T-helper 22 cell (primary cell): ENCODE measurements at places on chromosomes 12 and 14.
A peak's percentile ranks its signal among the peaks of the same experiment; 100 is the strongest.

GRCh38 chr14:90570461-90570860 is 173.6 kb downstream of the CALM1 start:
- DNase-seq = no peak

DNA sequence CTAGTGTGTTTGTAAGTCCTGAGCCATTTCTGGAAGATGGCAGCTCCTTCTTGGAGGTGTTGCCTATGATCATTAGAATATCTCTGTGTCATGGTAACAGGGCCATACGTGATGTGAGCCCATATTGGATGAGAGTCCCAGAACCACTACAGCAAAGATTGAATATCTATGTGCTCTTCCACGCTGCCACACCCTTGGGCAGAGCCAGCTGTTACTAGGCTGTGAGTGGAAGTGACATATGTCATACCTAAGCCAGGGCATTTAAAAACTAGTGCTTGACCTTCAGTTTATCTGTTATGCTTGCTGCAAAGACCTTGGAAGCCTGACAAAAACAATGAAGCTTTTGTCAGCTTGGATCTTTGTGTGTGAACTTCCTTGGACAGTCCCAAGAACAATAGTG is 495.1 kb upstream of the CCDC196 start:
- no peak for DNase-seq

- DNase-seq = no peak
Observed at GRCh38 chr12:12891080-12891880, at the start of gene GPRC5A. Gene GPRC5A (plus strand): TSS chr12:12891562. CDS start chr12:12908250, 16,688 bp downstream.

DNA sequence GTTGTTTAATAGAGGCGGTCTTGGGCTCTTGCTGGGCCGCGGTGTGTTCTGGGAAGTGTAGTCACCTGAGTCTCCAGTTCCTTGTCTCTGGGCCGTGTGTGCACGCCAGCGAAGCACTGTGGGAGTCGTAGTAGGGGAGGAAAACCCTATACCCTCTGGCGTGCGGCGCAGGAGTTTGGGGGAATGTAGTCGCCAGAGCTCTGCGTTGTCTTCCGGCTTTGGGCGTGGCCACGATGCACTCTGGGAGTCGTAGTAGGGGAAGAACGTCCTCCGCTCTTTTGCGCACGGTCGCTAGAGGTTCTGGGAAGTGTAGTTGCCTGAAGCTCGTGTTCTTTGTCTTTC is 726 bp upstream of the ZNF140 start:
- DNase-seq = peak; percentile 96

DNA sequence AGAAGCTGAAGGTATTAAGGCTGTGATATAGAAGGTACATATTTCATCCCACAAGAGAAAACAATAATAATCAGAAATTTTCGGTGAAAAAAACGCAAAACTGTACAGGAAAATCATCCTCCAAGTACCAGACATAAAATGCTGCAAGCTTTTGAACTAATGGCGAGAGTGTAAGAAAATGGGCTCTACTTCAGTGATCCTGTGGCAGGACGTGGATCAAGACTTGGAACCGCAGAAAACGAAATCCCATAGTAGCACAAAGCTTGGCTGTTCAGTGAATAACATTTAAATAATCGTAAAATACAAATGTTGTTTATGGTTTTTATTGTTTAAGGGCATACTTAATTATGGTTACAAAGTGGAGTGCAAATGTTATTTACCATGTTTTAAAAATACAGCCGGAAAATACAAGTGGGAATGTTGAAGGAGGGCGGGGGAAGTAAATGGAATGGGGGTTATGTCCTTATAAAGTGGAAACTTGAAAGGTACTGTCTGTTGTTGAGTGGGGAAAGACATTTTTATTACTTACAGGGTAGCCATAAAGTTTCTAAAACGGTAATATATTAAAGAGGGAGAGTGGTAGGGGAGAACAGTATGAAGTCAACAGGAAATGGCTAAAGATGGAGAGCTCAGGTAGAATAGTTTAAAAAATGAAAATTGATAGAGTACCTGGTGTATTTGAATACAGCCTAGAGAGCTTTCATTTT is 1.1 kb downstream of the SMIM10L1 start:
- DNase-seq = no peak

DNA sequence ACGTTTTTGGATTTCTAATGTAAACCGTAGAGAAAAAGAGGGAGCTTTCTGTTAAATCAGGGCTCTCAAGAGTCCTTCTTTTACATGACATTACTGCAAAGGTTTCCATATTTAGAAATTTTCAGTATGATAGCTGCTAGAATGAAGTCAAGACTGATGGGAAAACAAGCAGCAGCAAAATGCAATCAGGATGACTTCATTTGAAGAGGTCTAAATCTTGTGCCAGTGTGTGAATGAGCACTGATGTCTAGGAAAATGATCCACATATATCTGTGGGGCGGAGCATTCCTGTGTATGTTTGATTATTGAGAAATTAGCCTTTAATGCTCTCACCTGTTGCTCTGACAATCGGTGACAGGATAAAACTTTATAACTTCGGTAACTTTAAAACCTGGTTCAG is 73.6 kb downstream of the GRIP1 start:
- DNase-seq = no peak

- DNase-seq = no peak
Observed at GRCh38 chr12:89262855-89263552, 89.3 kb downstream of the DUSP6 start.

DNA sequence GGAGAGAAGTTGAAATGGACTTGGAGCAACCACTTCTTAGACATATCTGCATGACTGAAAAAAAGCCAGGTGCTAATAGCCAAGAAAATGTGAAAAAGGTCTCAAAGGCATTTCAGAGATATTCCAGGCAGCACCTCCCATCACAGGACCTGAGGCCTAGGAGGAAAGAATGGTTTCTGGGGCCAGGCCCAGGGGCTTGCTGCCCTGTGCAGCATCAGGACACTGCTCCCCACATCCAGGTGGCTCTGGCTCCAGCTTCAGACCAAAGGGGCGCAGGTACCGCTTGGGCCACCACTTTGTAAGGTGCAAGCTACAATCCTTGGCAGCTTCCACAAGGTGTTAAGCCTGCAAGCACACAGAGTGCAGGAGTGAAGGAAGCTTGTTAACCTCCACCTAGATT is 114.3 kb downstream of the PIK3C2G start:
- no peak for DNase-seq

DNA sequence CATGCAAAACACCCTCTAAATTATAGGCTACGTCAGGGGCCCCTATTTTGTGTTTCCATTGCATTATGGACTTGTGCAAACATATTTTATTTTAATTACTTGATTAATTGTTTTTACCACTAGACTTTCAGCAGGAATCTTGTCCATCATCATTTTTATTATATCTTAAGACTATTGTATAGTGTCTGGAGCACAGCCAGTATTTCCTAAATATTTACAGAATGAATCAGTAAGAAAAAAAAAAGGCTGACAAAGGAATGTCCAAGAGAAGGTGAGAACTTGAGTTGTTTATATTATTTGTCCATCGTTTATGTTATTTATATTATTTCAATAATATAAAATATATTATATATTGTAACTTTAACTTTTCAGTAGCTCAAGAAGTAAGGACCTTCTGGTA is 664.7 kb downstream of the SLC6A15 start:
- DNase-seq = no peak

GRCh38 chr14:65170768-65171507 is 68.6 kb upstream of the MAX start:
- DNase-seq = no peak

DNA sequence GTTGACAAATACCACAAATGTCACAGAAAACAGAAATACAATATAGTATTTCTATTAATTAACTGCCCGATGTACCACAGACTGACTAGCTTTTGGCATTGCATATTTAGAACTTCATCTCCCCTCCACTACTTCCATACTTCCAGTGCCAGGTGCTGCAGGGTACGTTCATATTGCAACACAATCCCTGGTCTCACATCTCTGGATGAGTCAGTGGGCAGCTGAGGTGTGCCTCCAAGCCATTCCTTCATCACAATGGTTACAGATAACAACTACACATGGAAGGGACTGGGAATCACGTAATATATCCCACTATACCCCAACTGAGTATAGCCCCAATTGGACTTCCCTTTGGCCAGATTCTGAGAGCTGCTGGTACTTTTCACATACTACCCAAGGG is 31.1 kb downstream of the CCDC198 start:
- no peak for DNase-seq

DNA sequence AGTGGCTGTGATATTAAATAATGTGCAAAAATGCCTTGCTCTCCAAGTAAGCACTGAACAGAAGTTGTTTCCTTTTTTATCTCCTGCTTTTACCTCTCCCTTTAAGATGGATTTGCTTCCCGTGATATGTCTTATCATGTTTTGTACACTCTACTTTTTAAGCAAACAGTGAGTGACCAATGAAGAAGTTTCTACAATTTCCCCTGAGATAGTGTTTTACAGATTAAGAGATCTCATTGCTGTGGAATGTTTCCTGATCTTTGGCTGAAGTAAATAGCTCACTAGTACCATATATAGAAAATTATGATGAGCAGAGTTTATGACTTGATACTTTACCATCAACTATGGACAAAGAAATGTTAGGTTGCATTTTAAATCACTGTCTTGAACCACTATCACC is 184.8 kb upstream of the PDE3A start:
- no peak for DNase-seq
